Thyroid gland (tissue), 4 donors: ENCODE measurements at places on chromosomes 16 and 17. TPM values are rescaled to one million over a fixed set of nuclear protein-coding genes. Genes with fewer than 3 reads are reported as not detected.

GRCh38 chr16:24347556-24347955, 91.4 kb downstream of the CACNG3 start:
- no peak for DNase-seq

DNA sequence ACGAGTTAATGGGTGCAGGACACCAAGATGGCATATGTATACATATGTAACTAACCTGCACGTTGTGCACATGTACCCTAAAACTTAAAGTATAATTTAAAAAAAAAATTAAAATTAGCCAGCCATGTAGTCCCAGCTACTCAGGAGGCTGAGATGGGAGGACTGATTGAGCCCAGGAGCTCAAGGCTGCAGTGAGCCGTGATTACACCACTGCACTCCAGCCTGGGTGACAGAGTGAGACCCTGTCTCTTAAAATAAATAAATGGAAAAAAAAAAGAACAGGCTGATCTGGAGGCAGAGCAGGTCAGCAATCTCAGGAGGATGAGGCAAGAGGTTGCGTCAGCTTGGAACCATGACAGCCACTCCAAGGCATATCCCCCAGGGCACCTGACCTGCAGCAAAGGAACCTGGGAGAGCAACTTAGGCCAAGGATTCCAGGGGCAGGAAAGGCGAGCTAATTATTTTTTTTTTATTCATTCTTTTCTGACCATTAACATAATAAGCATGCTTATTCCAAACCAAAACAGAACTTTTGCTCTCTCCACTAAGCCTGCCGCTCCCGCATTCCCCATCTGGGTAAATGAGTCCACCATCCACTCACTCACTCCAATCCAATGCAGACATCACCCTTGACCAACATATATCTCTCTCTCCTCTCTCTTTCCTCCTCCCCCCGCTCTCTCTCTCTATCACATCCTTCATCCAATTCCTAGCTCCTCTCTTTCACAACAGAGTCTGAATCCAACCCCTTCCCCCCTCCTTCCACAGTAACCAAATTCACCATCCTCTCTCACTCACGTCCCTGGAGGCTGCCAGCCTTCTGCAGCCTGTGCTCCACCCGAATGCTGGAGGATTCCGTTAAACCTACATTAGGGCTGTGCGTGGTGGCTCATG, 47.7 kb downstream of the TK2 start:
- peak; percentile 64 for DNase-seq

GRCh38 chr16:27355610-27356009, 41.8 kb downstream of the IL4R start:
- DNase-seq = peak; percentile 5

ASB16 gene
- total RNA-seq = 2.4 TPM

KRT17 gene
- total RNA-seq = 0.56 TPM
